ENCODE measurements at places on chromosomes 4 and X.

DNA sequence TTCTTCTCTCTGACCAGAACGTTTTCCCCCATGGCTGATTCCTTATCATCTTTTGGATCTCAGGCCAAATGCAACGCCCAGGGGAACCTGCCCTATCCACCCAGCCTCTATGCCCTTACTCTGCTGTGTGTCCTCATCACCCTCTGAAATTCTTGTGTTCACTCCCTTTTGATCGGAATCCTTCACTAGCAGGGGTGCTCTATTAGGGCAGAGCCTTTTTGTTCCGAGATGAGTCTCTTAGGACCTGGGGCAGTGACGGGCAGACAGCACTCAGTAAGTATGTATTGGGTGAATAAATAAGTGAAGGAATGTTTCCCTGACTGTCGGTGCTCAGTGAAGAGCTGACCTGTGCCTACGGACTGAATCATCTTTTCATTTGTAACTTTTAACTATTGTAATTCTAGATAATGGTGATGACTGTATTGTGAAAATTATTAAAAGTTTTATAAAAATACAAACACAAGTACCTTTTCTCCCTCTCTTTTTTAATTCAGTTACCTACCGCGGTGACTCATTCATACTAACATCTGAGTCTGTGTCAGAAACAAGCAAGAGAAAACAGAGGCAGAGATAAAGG lies 4.8 kb upstream of the TENM3 start:
- no peak for DNase-seq

DNA sequence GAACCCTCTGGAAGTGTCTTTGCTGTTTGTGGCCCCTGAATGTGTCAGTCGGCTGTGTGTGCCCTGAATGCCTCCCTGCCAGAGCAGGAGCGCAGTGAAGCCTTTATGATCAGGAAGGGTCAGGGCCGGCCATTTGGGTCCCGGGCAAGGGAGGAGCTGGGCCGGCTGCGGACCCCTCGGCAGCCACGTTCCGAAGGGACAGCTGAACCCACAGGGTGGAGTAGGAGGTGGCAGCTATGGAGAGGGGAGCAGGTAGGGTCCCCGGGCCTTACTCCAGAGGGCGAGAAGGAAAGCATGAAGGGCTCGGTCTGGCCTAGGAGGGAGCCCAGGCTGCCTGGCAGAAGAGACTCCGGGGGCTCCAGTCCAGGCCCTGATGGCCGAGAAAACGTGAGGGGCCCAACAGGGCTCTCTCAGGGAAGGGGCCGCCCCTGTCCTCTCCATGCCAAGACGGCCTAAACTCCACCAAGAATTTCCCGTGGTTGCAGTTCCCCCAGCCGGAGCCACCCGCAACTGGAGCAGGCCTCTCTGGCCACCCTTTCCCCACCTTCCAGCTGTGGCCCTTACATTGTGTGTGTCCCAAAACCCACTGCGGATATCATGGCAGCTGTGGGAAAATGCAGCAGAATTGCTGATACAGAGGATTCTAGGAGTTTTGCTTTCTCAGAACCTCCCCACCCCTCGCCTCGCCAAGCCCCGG lies 182.2 kb upstream of the STK26 start:
- DNase-seq: peak; percentile 35

- peak; percentile 13 for DNase-seq
These were observed 12.2 kb downstream of the TADA2B start for GRCh38 chr4:7055111-7055989.

DNA sequence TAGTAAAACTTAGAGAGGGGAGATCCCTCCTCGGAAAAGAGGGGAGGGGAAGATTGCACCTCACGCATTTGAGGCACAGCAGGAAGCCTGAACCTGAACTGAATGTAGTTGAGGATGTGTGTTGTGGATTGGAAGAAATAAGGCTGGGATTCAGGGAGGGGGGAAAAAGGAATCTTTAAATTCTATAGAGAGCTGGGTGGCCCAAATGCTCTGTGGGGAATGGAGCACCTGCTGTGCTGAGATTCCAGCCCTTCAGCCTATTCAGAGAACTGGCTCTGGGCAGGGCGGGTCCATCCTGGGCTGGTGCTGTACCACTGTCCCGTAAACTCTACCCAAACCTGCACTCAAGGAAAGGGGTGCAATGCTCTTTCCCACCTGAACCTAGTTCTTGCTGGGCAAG lies 4.1 kb downstream of the FOXO4 start:
- no peak for DNase-seq

DNA sequence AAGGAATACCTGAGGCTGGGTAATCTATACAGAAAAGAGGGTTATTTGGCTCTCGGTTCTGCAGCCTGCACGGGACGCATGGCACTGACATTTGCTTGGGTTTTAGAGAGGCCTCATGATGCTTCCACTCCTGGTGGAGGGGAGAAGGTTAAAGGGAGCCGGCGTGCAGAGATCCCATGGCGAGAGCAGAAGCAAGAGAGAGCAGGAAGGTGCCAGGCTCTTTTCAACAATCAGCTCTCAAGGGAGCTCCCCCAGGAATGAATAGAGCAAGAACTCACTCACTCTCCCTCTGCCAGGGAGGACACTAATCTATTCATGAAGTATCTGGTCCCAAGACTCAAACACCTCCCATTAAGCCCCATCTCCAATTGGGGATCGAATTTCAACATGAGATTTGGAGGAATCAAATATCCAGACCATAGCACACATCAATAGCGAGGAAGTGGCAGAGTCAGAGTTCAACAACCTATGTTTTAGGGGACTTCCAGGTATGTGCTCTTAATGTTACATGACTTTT lies 109.8 kb downstream of the SORBS2 start:
- no peak for DNase-seq

DNA sequence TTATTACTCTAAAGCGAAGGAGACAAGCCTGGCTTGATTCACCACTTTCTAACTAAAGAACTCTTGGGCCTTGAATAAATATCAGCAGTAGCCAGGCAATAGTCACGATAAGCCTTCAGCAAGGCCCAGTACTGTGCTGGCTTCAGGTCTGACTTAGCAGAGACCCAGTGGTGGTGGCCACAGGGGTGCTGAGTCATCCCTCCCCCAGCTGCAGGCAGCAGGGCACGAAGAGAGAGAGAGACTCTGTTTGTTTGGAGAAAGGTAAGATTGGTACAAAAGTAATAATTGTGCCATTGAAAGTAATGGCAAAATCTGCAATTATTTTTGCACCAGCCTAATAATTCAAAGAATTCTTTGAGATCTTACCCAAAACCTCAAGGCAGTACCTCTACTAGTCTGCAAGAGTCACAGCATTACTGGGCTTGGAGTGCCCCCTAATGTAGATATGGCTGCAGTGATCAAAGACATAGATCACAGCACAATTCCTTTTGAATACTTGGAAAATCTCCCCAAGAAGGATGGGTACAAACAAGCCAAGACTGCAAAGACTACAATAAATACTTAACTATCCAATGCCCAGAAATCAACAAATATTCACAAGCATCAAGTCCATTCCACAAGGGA lies 159.5 kb upstream of the USP38 start:
- DNase-seq: no peak

- no peak for DNase-seq
These were observed 357.7 kb downstream of the C4orf33 start for GRCh38 chr4:129453524-129454200.

DNA sequence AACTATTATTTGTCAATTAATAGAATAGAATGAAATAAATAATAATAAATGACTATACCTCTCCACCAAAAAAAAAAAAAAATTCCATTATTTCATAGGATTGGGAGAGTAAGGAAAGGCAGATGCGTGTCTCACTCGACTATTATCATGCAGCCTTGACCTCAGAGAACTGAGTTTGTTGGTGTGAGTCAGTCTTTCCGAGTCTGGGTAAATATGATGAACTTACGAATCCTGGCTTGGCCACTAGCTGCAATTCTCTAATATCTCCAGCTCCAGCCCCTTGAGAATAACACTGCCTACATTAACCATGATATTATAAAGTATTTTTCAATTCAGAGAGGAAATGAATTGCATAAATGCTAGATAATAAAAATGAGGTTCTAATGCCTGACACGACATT lies 46.6 kb upstream of the DHX15 start:
- no peak for DNase-seq

GRCh38 chr4:159227984-159228383 lies 125.1 kb downstream of the RAPGEF2 start:
- DNase-seq: peak; percentile 58

- no peak for DNase-seq
These were observed 65.6 kb downstream of the ATXN3L start for GRCh38 chrX:13254076-13254785.

GRCh38 chrX:105515561-105515960 lies 295.1 kb upstream of the TEX13A start:
- no peak for DNase-seq

DNA sequence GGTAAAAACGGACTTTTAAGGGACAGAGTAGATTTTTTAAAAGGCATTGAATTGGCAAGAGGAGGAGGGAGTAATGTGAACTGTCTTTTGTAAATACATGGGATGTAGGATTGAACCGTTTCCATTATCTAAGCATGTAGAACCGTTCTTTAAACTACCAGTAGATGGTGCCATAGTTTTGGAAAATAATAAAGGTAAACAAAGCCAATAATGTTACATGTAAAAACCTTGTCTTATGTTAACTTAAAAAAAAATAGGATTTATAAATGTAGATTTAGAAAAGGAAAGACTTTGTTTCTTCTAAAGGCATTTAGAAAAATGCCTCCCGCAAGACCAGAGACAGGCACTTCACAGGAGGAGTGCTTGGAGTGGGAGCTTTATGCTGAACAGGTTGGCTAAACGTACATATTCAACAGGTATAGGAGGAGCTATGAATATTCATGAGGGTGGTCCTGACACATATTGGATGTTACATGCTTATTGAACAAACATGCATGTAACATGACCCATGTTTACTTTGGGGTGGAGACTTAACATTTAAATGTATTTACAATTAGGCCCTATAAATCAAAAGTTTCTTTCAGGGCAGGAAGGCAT lies 45.5 kb upstream of the FAM241A start:
- DNase-seq: no peak

GRCh38 chr4:26873391-26874026 lies 12.9 kb downstream of the STIM2 start:
- DNase-seq: no peak

DNA sequence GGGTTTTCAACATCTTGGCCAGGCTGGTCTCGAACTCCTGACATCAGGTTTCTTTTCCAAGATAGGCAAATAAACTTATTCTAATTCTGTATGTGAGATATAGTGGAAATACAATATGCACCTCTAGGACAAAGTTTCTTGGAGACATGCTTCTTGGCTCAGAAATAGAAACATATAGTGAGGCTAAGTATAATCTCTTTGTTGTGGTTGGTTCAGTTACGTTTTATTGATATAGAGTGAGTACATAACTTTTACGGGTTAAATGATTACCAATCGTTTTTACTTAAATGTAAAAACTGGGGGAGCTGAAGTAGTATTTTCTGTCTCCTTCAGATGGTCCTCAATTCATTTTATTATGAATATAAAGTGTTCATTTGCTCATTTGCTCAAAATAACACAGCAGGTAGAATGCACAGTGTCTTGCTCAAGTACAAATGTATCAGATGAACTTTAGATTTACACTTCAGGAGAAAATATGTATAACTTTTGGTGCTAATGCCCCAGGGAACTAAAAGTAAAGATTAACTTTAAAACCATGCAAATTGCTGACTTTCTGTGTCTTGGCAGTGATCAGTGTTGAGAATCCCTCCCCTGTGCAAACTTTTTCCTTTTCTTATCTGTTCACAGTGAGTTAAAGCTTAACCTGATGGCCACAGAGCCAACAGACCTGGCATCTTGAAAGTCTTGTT lies 77.6 kb downstream of the AFF1 start:
- no peak for DNase-seq

DNA sequence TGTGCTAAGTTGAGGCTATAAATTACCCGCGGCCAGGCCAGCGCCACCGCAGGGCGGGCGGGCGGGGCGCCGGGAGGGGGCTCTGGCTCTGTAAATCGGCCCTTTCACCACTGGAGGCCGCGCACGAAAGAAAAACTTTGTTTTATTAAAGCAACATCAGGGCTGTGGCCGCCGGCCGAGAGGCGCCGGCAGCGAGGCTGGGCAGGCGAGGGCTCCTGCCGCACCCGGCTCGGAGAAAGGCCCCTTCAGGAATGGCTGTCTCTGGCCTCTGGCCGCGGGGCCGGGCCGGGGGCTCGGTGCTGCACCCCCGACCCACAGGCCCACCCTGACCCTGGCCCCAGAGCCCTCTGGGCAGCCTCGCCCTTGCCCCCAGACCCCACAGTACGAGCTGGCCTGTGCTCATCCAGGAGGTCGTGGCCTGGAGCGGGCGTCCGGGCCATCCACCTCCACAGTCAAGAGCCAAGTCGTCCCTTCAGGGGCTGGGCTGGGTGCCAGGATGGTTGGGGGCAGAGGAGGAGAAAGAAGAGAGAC lies 29.5 kb upstream of the FGFR3 start:
- DNase-seq: peak; percentile 53

GRCh38 chr4:3715061-3715854 lies 50.9 kb upstream of the ADRA2C start:
- no peak for DNase-seq

GRCh38 chrX:132967049-132967448 lies 8.6 kb upstream of the HS6ST2 start:
- no peak for DNase-seq

GRCh38 chr4:3598695-3599227 lies 66.5 kb upstream of the LRPAP1 start:
- no peak for DNase-seq

DNA sequence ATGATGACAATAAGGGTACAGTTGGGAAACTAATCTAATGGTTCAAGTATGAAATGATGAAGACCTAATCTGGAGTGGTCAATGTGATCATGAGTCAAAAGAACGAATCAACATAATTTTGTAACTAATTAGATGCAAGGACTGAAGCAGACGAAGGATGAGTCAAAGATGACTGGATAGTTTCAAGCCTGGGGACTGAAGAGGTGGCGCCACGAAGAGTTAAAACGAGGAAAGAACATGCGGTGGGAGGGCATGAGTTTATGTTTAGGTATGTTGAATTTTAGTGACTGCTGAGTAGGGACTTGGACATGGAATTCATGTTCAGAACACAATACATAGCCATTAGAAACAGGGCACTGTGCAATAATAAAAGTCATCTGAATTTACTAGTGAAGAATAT lies 221.5 kb upstream of the FAM241A start:
- DNase-seq: no peak

- DNase-seq: no peak
These were observed 34.1 kb upstream of the GAB1 start for GRCh38 chr4:143302536-143302935.

GRCh38 chrX:8813036-8813435 lies 11.9 kb upstream of the FAM9A start:
- no peak for DNase-seq

GRCh38 chr4:76974150-76974549 lies 24.6 kb downstream of the SEPTIN11 start:
- no peak for DNase-seq

- no peak for DNase-seq
These were observed 90.8 kb upstream of the NPFFR2 start for GRCh38 chr4:71941001-71941400.

GRCh38 chr4:124203613-124204238 lies 508.8 kb downstream of the ANKRD50 start:
- DNase-seq: no peak
